ENCODE measurements at places on chromosomes 1 and 21. TPM values are rescaled to one million over a fixed set of nuclear protein-coding genes. Genes with fewer than 3 reads are reported as not detected.

The DIO1 gene
- total RNA-seq: 31.1 TPM

GRCh38 chr1:223651291-223651991 lies 14.1 kb downstream of the CAPN8 start:
- DNase-seq: no peak
- peaks cover 15% of the 10 kb centered on the region for H3K4me1 ChIP-seq
- H3K27me3 ChIP-seq: no peaks in the 10 kb centered on the region
- no peaks in the 10 kb centered on the region for H3K36me3 ChIP-seq
- no peak overlapping the region for H3K4me3 ChIP-seq

The TLCD4 gene
- 14.5 TPM for total RNA-seq

GRCh38 chr1:185279571-185279970 lies 37.5 kb downstream of the IVNS1ABP start:
- no peak overlapping the region for H3K27ac ChIP-seq
- peaks cover 23% of the 10 kb centered on the region for H3K4me1 ChIP-seq
- no peaks in the 10 kb centered on the region for H3K36me3 ChIP-seq
- no peak for DNase-seq
- H3K27me3 ChIP-seq: no peaks in the 10 kb centered on the region
- H3K4me3 ChIP-seq: no peak overlapping the region

The DIPK1A gene
- 8.4 TPM for total RNA-seq

The FOXE3 gene
- not detected for total RNA-seq

DNA sequence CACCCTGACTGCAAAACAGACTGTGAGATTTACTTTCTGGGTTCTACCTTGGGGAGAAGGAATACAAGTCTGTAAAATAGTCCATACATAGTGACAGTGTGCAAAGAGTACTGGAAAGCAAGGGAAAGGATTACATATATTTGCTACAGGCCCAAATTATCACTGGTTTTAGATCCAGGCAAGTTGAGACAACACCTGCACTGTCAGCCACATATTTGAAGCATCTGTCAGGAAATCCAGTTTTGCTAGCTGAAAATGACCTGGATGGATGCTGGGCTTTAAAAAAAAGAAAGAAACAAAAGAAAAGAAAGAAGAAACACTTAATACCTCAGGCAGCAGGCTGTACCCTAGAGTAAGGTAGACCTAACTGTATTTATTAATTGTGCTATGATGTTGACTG lies 23.9 kb upstream of the SPRR2G start:
- no peak overlapping the region for H3K27ac ChIP-seq
- no peaks in the 10 kb centered on the region for H3K27me3 ChIP-seq
- H3K4me3 ChIP-seq: no peak overlapping the region
- DNase-seq: no peak

The PLA2G5 gene
- not detected for total RNA-seq

GRCh38 chr1:204592246-204592948 lies 76.2 kb downstream of the MDM4 start:
- no peak overlapping the region for H3K4me3 ChIP-seq
- H3K36me3 ChIP-seq: no peaks in the 10 kb centered on the region
- DNase-seq: no peak
- H3K4me1 ChIP-seq: peaks cover 5% of the 10 kb centered on the region

DNA sequence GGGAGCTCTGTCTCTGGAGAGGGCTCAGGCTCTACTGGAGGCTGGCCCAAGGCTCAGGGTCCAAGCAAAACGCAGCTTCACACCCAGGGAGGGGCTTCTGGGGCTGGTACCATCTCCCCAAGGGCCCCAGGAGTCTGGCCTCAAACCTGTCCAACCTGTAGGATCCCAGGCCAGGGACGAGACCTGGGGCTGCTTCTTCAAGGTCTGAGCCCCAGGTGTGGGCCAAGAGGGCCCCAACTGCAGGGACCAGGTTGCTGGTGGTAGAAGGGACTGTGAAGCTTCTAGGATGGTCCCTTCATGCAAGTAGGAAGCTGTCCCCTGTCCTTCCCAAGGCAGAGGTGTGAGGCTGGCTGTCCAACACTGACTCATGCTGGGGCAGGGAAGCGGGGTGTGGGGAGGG lies 7.8 kb upstream of the MMEL1 start:
- H3K4me3 ChIP-seq: no peak overlapping the region
- H3K4me1 ChIP-seq: peaks cover 6% of the 10 kb centered on the region
- H3K36me3 ChIP-seq: no peaks in the 10 kb centered on the region
- no peak overlapping the region for H3K27ac ChIP-seq
- DNase-seq: no peak
- peaks cover 10% of the 10 kb centered on the region for H3K27me3 ChIP-seq

- peaks cover 13% of the 10 kb centered on the region for H3K4me1 ChIP-seq
- no peak overlapping the region for H3K4me3 ChIP-seq
- DNase-seq: no peak
- H3K36me3 ChIP-seq: no peaks in the 10 kb centered on the region
- no peak overlapping the region for H3K27ac ChIP-seq
- H3K27me3 ChIP-seq: no peaks in the 10 kb centered on the region
Observed at GRCh38 chr1:145795257-145795881, 28.5 kb downstream of the RNF115 start.

GRCh38 chr1:206505702-206506355 lies 1.5 kb upstream of the RASSF5 start:
- DNase-seq: no peak
- H3K27me3 ChIP-seq: no peaks in the 10 kb centered on the region
- H3K27ac ChIP-seq: no peak overlapping the region
- H3K36me3 ChIP-seq: no peaks in the 10 kb centered on the region
- H3K4me3 ChIP-seq: no peak overlapping the region

DNA sequence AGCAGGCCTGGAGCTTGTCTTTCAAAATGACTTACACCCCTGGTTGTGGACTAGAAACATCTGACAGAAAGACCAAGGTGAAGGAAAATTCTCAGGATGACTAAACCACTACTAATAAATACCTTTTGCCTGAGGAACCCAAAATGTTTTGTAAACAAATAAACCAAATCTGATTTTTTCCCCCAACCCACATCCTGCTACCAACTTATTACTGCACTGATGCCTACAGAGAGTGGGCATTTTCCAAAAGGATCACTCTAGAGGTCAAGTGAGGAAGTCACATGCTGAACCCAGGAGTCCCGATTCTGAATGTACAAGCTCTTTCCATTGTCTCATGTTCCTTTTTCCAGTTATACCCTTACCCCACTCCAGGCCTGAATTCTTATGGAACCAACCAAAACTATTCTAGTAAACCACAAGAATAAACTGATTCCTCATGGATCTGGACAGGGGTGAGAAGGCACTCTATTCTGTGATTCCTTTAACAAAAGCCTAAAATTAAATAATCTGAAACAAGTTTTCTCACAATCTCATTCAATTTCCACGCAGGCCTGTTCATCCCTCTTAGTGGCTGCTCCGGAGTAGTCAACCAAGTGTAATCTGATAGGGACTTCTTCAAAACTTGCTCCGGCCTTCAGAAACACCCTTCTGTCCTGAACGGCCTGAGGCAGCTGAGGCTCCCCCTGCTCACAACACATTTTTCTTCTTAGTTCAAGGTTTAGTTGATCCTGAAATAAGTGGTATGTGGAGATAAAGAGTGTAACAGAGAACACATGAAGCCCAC lies 1.4 kb downstream of the PI4KB start:
- DNase-seq: no peak
- no peaks in the 10 kb centered on the region for H3K27me3 ChIP-seq
- H3K36me3 ChIP-seq: peaks cover 3% of the 10 kb centered on the region
- H3K4me3 ChIP-seq: peak overlapping the region; percentile 78

DNA sequence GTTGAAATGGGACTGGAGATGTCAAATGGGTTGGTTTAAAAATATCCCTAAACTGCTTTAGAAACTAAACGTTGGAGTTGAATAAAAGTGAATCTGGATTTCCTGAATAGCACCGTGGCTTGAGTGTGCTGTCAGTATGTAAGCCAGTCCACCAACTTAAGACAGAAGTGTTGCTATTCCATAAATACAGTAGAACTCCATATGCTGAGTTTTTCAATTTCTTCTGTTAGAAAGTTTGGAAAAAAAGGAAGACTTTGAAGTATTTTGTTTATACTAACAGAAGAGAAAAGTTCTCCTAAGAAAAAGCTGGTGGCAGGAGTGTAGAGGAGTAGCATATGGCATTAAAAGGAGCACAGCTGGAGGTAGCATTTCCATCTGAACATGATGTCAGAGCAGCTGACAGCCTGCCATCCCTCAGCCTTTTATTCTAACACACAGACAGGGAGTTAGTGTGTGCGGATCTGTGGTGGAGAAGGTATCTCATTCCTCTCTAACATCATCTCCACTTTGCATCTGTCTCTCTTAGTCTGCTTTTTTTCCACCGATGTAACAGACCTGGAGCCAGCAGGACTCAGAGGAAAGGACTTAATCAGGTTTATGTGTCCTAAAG lies at the start of gene ZBTB18:
Gene ZBTB18, plus strand, starts transcription at position 449 of the 610 bp plus-strand sequence. Its CDS starts 149 bp downstream, at position 598.
- H3K4me3 ChIP-seq: peak within 1 kb of the TSS; percentile 81
- DNase-seq: no peak
- H3K27ac ChIP-seq: no peak within 1 kb of the TSS
- no peaks in the 10 kb centered on the region for H3K27me3 ChIP-seq
- peaks cover 32% of the 10 kb centered on the region for H3K4me1 ChIP-seq
- H3K36me3 ChIP-seq: peaks cover 15% of the 10 kb centered on the region

DNA sequence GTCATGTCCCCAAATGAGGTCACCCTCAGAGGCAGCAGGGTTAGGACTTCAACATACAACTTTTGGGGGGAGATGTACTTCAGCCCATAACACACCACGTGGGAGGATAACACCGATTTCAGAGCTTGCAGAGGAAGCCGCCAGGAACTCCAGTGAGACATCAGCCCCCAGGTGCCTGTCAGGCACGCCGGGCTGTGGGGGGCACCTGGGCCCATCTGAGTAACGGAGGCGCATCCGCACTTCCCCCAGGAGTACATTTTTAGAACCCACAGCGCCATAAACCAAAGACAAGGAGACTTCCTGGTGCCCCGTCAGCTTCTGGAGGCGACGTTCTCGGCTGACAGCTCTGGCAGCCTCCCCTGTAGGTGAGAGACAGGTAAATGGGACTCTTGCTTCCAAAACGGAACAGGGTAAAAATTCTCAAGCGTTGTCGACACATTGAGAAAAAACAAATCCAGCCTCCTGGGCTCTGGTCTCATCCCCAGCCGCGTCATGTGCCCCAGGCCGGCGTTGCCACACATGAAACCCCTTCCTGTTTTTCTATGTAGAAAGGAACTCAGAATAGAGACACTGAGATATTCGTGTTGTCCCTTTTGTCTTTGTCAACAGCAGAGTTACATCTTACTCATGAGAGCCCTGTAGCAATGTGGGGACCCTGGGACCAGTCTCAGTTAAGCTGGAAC lies 93.3 kb downstream of the PDE9A start:
- peaks cover 10% of the 10 kb centered on the region for H3K4me1 ChIP-seq
- DNase-seq: no peak
- H3K27ac ChIP-seq: no peak overlapping the region
- no peak overlapping the region for H3K4me3 ChIP-seq
- no peaks in the 10 kb centered on the region for H3K36me3 ChIP-seq

DNA sequence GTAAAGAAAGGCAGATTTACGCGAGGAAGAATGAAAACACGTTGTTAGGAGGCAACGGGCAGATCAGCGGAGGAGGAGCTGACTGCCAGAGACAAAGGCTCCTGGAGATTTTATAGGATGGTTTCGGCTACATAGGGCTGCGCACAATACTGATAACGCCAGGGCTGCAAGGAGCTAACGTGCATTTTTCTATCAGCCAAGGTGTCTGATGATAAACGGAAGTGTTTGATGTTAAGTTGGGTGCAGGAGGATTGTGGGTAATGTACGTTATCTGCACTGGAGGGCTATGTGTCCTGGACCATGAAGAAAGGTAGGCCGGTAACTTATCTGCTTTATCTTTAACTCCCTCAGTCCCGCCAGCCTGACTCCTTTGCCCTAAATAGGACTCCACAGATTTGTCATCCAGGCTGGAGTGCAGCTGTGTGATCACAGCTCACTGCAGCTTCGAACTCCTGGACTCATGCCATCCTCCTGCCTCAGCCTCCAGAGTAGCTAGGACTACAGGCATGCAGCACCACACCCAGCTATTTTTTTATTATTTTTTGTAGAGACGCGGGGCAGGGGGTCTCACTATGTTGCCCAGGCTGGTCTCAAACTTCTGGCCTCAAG lies 29.6 kb downstream of the SETD4 start:
- peaks cover 16% of the 10 kb centered on the region for H3K4me1 ChIP-seq
- H3K36me3 ChIP-seq: peaks cover 4% of the 10 kb centered on the region
- no peak overlapping the region for H3K27ac ChIP-seq

GRCh38 chr21:36321325-36322082 lies 1.5 kb downstream of the MORC3 start:
- H3K36me3 ChIP-seq: no peaks in the 10 kb centered on the region
- DNase-seq: no peak
- peaks cover 57% of the 10 kb centered on the region for H3K4me1 ChIP-seq
- peak overlapping the region; percentile 94 for H3K4me3 ChIP-seq
- no peaks in the 10 kb centered on the region for H3K27me3 ChIP-seq

The DCDC2B gene
- not detected for total RNA-seq

The TCP10L gene
- 2.4 TPM for total RNA-seq

The SPRR2A gene
- not detected for total RNA-seq

The CLDN8 gene
- not detected for total RNA-seq

The MEX3A gene
- total RNA-seq: 7.6 TPM

DNA sequence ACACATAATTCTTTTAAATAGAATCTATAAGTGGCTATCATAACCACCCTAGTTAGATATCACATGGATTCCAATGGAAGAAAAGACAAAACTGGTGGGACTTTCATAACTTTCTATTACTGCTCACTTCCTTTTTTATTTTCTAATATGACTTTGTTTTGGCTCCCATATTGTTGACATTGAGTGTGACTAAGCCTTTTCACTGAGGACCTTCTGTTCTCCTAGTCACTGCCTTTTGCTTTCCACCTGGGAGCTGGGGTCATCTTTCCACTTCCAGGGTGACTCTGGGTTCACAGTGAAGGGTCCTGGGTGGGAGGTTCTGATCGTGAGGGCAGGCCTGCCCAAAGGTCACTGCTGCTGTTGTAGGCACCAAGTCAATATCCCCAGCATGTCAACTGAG lies 275.8 kb downstream of the TGFB2 start:
- no peak overlapping the region for H3K4me3 ChIP-seq
- H3K4me1 ChIP-seq: no peaks in the 10 kb centered on the region
- no peaks in the 10 kb centered on the region for H3K27me3 ChIP-seq

DNA sequence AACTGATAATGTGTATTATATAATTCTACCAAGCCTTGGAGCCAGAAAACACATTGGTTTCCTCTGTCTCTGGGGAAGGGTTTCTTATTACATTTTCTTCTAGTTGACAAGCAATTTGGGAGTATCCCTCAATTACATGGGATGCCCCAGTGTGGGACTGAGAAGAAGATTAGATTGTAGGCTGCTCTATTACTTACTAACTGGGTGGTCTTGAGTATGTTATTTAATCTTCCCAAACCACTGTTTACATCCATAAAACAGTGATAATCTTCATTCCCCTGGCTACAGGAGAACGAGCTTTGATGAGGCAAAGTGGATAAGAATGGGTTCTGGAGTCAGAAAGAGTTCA lies 105.8 kb downstream of the TSEN15 start:
- no peak overlapping the region for H3K4me3 ChIP-seq
- H3K36me3 ChIP-seq: no peaks in the 10 kb centered on the region
- no peak overlapping the region for H3K27ac ChIP-seq
- H3K27me3 ChIP-seq: no peaks in the 10 kb centered on the region
- DNase-seq: no peak

Data from HepG2 (cell line).